ENCODE measurements at places on chromosomes 6 and 20.

- no peak for DNase-seq
Measured at GRCh38 chr20:36070451-36070850, 84.1 kb upstream of the EPB41L1 start.

DNA sequence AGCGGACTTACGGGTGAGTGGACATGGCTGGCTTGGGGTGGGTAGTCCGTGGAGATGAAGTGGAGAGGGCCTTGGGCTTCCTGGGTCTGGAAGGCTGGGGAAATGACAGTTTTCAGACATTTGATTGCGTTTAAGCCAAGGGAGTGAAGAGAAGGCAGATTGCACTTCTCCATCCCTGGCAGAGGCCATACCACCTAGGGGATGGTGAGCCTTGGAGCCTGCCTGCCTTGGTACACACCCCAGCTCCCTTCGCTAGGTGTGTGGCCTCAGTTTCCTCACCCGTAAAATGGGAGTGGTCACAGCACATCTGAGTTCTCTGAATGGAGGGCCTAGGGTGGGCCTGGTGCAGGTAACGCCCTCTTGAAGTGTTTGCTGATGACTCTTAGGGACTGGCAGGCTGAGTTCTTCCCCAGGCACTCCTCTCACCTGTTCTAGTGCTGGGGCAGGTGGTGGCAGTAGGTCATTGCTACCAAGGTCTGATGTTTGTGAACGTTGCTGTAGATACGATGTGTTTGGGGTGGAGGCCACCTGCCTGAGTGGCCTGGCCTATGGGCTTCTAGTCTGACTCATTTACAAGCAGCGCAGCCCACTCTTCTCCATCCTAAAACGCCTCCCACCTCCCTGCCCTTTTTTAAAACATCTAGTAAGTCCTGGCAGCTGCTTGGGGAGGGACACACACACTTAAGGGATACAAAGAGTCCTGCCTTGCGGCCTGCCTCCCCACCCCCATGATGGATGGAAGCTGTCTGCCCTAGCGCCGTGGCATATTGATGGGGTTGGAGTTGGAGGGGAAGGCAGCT is 2.3 kb downstream of the RBM38 start:
- DNase-seq, result no peak

DNA sequence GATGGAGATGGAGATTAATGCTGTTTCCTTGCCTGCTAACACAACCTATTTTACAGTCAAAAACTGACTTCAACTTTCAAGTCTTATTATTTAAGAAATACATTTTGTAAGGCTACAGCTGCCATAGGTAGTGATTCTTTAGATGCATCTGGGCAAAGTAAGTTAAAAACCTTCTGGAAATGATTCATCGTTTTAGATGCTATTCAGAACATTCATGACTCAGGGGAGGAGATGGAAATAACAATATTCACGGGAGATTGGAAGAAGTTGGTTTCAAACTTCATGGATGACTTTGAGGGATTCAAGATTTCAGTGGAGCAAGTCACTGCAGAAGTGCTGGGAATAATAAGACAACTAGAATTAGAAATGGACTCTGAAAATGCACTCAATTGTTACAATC is 174.9 kb upstream of the GGTLC1 start:
- DNase-seq, result no peak

GRCh38 chr6:71288228-71289038 is at the start of gene OGFRL1:
Gene OGFRL1, plus strand, starts transcription at chr6:71288811. Its CDS starts 126 bp downstream, at chr6:71288937.
- peak; percentile 32 for DNase-seq

DNA sequence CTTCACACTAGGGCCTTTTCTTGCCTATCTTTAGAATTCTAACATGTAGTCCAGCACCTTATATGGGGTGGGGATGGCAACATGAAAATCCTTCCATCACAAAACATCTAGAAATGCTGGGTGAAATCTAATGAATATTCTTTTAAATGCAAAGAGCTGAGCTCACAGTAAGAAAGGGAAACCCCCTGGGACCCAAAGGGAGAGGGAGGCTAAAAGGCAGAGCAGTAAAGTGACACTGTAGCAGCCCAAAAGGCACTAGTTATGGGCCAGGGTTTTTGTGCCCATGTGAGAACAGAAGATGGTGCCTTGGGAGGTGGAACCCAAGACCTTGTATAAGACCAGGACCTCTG is 66.7 kb downstream of the TRAM2 start:
- no peak for DNase-seq

DNA sequence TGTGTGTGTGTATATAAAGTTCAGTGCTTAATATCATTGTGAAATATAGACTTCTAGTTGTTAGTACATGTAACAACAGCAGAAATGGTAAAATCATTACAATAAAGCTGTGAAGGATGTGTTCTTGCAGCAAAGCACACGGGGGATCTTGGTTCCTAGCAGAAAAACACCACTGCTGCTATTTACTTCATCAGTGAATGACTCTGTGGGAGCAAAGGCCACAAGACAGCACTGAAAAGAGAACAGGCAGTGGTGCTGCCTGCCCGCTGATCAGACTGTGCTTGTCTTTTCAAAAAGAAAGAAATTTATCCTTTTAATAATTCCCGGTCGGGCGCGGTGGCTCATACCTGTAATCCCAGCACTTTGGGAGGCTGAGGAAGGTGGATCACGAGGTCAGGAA is 689.9 kb upstream of the CITED2 start:
- no peak for DNase-seq

DNA sequence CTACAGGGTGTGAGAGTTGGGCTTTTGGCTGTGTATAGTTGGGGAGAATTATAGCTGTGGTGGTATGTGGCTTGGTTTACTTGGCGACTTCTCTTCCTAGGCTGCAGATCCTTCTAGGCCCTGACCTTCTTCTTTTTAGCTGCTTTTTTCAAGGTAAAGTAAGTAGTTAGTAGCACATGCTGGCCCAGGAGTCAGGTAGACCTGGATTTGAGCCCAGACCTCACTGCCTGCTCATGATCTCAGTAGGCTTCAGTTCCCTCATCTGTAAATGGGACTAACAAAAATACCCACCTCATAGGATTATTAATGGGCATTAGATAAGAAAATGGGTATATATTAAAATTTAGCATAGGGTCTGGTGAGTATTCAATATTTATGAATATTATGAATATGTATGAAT is 17.4 kb upstream of the TMEM217 start:
- no peak for DNase-seq

GRCh38 chr6:89110284-89110683 is 7.6 kb downstream of the SRSF12 start:
- no peak for DNase-seq

- no peak for DNase-seq
Measured at GRCh38 chr20:31689141-31689540, 33.5 kb downstream of the BCL2L1 start.

DNA sequence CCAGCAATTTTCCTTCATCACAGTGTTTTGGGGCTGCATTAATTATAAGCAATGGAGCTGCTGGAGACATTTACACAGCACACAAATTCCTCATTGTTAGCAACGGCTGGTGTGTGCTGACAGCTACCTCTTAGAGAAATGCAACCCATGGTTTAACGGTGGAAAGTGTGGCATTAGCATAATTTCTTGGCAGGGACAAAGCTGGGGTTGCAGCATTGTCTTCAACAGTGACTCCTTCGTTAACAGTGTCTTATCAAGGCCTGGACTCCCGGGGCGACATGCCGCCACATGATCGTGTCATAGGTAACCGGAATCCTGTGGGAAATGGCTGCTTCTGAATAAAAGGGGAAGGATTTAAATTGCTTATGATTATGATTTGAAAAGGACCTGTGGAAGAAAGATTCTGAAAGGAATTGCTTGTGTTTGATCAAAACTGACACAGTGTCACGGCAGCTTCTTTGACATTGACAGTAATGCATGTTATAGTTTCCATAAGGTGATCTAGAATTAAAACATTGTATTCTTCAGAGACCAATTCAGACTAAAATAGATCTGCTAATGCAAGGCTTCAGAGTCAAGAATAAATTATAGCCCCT is 128.0 kb downstream of the UST start:
- DNase-seq, result no peak

DNA sequence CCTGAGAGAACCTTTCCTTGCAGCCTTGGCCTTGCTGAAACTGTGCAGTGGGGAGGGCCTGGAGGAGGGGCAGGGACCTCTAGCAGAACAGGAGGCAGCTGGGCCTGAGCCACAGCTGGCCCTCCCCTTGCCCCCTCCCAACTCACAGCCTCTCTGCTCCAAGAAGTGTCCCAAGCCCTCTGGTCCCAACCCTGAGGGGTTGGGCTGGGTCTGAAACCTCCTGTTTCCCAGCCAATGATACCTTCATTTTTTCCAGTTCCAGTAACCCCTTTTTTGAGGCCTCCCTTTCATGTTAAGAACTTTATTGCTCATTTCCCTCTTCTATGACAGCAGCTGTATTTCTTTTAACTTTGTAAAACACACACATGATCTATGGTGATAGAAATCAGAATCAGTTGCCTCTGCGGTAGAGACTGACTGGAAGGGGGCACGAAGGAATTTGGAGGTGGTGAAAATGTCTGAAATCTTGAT is 17.9 kb upstream of the ARMC12 start:
- DNase-seq, result no peak

GRCh38 chr20:23005776-23006175 is 29.3 kb upstream of the SSTR4 start:
- no peak for DNase-seq

GRCh38 chr6:150191809-150192208 is 49.0 kb downstream of the PPP1R14C start:
- DNase-seq, result peak; percentile 41

DNA sequence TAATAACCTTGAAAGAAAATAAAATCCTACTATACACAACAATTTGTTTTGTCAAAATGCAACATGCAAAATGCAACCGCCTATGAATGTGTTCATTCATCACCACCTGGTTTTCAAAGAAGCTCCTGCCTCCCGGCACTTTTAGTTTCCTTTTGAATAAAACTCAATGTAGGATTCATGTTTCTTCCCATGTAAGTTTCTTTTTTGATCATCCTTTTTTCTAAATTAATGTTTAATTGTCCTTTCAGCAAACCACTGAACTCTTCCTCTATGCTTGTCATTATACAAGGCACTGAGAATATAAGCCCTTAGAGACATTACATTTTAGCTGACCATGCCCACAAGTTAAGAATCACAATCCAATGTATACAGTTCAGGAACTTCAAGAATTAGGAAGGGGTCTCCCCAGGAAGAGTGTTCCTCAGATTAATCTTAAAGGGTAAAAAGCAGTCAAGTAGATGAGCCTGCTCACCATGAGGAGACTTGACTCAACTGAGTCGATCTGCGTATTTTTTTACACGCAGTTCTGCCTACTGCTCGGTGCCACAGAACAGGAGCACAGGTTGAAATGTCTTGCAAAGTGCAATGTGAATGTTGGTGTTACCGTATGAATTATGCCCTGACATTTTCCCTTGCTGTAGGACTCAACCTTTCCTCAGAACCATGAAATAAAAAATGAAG is 7.2 kb upstream of the THEMIS start:
- no peak for DNase-seq

DNA sequence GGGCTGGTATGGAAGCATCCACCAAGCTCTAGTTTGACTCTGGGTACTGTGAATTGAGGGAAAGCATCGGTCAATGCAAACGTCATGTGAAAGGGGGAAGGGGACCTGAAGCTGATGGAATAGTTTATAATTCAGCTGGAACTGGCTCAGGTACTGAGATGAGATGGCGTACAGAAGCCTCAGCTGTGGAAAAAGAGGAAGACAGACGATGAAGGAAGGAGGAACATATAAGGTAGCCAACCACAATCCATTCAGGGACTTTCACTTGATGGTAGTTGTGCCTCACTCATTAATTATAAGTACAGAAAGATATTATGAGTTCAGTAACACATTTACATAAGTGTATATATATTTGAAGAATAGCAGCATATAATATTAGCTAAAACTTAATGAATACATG is 2.7 kb downstream of the CALHM5 start:
- DNase-seq, result no peak

- DNase-seq, result no peak
Measured at GRCh38 chr20:23652926-23653325, 15.2 kb upstream of the CST3 start.

DNA sequence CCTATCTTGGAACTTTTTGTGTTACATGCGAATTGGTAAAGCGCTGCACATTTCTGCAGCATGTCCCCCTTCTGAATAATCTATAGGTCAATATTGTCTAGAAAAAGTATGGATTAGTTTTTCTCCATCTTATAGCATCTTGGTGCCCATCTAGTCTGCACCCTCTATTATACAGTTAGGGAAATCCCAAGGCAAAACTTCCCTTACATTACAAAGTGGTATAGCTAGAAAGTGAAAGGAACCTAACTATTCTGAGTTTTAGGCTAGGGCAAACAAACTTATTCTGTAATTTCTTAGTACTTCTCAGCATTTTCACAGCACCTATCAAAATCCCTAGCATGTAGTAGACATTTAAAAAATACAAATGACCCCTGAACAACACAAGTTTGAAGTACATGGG is 133.5 kb upstream of the CCDC28A start:
- no peak for DNase-seq

GRCh38 chr6:9412951-9413559 is 977.7 kb upstream of the SLC35B3 start:
- no peak for DNase-seq

DNA sequence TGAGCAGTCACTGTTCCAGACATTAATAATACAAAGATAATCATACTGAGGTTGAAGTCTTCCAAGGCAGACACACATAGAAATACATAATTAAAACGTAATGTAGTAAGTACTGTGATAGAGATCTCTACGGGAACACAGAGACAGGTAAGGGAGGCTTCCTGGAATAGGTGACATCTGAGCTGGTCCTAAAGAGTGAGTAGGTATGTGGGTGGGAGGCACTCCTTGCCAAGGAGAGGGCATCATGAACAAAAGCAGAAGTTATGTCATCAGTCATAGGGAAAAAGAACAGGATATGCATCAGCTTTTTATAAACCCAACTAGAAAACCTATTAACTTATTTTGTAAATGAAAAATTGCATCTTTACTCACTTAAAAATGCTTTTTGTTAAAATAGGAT is 110.0 kb downstream of the MAP7 start:
- DNase-seq, result no peak

DNA sequence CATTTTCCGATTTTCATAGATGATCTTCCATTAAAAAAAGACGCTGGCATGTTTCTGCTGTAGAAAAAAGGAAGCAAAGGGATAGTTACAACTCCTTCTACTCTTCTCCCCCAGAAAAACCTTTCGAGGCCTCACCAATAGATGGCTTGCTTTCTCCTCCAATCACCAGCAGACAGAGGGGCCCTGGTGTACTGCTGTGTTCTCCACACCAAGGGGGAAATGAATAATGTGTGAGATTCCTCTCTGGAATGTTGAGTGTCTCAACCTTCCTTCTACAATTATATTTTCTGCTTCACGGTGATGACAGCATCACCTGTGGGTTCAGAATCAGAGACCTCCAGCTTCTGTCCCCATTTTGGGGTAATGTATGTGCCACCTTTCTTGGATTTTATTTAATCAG is 185.7 kb upstream of the FLRT3 start:
- peak; percentile 14 for DNase-seq
